ENCODE measurements at places on chromosomes 7 and 10. TPM values are rescaled to one million over a fixed set of nuclear protein-coding genes. Genes with fewer than 3 reads are reported as not detected.

C10orf120 gene
- not detected for total RNA-seq

ACSM6 gene
- not detected for total RNA-seq

ELMO1 gene
- 30.6 TPM for total RNA-seq

CXCL12 gene
- 1.4 TPM for total RNA-seq

TNS3 gene
- total RNA-seq = 59.8 TPM
